Heart right ventricle (tissue), 16 donors: ENCODE measurements at places on chromosomes 2 and 18. TPM values are rescaled to one million over a fixed set of nuclear protein-coding genes. Genes with fewer than 3 reads are reported as not detected.

The RAX gene
- not detected for total RNA-seq

DNA sequence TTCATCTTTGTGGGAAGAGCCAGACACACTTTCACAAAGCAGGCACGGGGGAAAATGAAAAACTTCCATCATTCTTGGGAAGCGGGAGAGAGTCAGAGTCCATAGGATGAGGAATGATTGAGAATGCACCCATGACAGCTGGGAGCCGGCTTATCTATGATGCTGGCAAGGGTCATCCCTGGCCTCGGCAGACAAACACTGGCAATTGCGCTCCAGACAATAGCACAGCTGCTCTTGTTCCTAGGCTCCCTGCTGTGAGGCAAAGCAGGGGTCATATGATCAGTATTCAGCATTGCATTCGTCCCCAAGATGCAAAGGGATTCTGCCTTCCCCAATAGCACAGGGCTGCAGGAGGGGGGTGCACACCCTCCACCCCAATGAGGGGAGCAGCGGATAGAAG, 33.0 kb downstream of the CYRIA start:
- no peak for DNase-seq

GRCh38 chr18:48548011-48548771, 9.4 kb downstream of the CTIF start:
- DNase-seq = no peak

- DNase-seq = no peak
Measured at GRCh38 chr2:65630643-65631042, 198.2 kb upstream of the SPRED2 start.

DNA sequence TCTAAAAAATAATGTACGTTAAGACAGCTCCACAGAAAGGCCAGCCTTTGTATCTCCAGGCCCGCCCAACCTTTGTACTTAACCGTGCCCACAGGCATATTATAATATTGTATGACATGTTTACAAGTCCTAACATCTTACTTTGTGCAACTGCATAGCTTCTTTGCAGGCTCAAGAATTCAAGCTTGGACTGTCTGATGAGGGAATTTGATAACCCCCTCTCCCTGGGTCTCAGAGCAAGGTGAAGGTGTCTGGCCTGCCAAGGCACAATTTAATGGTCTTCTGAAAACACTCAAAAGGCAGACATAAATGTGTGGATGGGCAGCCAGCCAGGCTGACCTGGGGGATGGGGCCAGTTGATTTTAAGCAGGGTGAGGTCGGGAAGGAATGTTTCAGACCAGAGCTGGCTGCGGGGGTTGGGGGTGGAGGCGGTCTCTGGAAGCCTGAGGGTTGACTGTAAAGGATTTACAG, 732.7 kb upstream of the FANCL start:
- DNase-seq = no peak
